ENCODE measurements at places on chromosomes 2 and 18.

DNA sequence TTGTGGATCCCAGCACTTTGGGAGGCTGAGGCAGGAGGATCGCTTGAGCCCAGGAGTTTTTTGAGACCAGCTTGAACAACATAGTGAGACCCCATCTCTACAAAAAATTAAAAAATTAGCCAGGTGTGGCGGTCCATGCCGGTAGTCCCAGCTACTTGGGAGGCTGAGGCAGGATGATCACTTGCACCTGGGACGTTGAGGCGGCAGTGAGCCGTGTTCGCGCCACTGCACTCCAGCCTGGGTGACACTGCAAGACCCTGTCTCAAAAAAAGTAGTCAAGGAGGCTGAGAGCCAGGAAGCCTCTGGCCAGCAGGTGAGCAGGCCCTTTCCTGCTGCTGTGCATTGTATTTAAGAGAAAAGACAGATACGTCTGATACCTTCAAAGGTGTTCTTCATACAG is 11.1 kb upstream of the PROC start:
- no peak for DNase-seq

- DNase-seq, result no peak
Observed at GRCh38 chr2:62800618-62801017, 95.1 kb downstream of the EHBP1 start.

- DNase-seq, result no peak
Observed at GRCh38 chr2:223580951-223581350, 21.2 kb downstream of the SCG2 start.

- DNase-seq, result no peak
Observed at GRCh38 chr2:155157711-155158110, 459.2 kb downstream of the KCNJ3 start.

DNA sequence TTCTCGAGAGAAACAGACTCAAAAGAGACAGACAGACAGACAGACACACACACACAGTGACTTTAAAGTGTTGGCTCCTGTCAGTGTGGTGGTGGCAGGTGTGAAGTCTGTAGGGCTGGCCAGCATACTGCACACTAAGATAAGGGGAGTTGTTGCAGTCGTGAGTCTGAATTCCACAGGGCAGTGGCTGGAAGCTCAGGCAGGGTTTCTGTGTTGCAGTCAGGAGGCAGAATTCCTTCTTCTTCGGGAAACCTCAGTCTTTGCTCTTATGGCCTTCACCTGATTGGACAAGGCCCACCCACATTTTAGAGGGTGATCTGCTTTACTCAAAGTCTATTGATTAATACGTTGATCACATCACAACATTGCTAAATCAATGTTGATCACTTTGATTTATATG is 478.4 kb upstream of the HS6ST1 start:
- DNase-seq, result no peak

- no peak for DNase-seq
Observed at GRCh38 chr2:228628682-228629081, 447.2 kb upstream of the SPHKAP start.

GRCh38 chr2:153020201-153020600 is 301.8 kb downstream of the ARL6IP6 start:
- no peak for DNase-seq

- no peak for DNase-seq
Observed at GRCh38 chr18:77004555-77005380, 127.8 kb downstream of the MBP start.

- peak; percentile 68 for DNase-seq
Observed at GRCh38 chr2:27723372-27724144, 48.0 kb upstream of the MRPL33 start.

DNA sequence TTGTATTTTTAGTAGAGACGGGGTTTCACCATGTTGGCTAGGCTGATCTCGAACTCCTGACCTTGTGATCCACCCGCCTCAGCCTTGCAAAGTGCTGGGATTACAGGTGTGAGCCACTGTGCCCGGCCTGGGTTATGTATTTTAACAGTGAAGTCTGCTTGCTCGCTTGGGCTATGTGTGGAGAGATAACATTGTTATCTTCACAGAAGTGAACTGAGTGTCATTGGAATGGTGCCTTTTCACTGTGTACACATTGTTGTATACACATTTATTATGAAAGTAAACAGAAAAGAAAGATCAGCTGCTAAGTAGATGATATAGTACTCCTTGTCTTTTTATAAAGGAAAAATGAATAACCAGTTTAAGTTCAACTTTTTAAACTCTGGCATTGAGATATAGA is 30.4 kb downstream of the RNF138 start:
- no peak for DNase-seq

DNA sequence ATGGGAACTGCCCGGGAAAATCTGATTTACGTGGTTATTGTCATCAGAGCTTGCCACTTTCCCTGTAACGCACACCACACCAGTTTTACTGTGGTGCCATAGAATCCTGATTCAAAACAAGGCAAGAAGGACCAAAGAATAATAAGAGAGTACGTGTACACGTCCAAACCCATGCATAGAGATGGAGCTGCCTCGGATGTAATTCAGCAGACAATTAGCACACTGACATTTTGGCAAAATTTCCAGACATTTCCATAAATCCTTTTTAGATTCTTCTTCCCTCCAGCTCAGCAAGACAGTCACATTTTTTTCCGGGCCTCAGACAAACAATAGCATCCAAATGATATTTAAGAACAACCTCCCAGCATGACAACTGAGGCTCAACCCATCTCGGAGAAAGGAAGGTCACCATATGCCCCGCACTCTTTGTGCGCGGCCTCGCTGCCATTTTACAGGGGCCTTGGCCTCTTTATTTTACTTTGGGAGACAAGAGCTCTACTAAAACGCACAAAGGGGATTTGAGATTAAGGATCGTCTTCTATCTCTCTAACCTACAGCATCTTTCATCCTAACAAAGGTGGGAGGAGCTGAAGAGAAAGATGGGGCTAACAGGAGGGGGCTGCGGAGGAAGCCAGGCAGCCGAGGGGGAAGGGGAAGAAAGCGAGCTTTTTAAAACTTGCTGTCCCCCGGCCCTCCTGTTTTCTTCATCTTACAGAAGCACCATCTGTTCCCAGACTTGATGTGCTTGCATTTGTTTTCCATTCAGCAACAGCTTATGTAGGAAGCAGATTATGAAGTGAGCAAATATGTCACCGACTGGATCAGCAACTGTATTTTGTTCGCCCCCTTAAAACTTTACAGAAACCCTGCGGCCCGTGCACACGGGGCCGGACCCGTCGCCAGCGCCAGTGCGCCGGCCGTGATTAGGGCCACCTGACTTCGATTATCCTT is 61.0 kb downstream of the CDCA7 start:
- no peak for DNase-seq

DNA sequence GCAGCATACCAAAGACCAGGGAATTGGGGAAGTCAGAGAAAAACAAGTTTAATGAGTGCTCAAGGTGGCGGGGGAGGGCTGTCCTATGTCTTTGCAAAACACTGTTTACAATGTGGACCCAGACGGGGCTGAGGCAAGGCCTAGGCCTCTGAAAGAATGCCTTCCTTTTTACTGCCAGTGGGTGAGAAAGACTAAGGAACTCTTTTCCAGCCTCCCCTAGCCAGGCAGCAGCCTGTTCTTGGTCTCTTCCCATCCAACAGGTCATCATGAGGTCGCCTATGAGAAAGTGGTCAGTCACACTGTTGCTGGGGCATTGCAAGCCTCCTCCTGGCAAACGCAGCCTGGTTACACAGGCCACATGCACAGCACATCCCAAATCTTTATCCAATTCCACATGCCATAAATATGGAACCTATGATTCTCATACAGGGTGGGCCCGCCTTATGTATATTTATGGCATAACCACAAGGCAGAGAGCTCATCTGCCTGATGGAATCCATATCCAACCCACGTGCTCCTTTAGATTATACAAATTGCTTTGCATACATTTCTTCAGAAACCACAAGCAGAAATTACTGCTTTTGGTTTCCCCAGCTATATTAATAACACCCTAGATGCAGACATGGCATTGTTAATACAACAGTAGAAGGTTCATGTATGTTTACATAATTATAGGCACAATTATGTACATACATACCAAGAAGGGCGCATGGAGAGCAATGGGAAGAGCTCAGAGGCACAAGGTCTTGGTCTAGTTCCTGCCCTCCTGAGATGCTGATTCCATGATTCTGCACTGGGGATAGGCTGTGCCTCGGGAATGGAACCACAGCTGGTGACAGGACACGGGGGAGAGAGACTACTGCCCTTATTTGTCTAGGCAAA is 48.6 kb downstream of the NRP2 start:
- no peak for DNase-seq

DNA sequence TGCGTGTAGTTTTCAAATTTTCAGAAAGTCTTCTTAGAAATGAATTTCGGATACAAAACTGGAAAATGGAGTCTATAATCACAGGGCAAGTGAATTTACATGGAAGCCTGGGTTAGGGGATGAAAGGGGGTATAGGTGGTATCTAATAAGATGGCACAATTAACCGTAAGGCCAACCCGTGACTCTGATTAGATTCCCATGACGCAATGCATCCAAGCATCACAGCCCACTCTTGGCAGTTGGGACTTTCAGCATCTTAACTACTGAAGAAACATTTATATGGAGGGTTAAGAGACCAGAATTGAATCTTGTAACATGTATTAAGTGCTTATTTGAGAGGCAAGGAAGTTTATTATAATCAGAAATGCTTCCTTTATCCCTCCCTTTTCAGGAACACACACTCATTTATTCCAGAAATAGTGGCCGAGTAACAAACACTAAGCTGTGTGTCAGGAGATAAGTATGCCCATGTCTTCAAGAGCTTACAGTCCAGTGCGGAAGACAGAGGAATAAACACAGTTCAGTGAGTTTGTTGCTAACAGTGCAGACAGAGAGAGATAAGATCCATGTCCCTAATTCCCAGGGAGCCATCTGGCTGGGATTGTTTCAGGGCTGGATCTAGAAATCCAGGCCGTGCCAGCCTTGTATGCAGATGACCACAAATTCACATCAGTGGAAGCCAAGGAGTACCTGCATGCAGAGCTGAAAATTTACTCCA is 151.2 kb downstream of the ANTXR1 start:
- no peak for DNase-seq

- DNase-seq, result no peak
Observed at GRCh38 chr2:215430528-215431187, 5.2 kb downstream of the FN1 start.

DNA sequence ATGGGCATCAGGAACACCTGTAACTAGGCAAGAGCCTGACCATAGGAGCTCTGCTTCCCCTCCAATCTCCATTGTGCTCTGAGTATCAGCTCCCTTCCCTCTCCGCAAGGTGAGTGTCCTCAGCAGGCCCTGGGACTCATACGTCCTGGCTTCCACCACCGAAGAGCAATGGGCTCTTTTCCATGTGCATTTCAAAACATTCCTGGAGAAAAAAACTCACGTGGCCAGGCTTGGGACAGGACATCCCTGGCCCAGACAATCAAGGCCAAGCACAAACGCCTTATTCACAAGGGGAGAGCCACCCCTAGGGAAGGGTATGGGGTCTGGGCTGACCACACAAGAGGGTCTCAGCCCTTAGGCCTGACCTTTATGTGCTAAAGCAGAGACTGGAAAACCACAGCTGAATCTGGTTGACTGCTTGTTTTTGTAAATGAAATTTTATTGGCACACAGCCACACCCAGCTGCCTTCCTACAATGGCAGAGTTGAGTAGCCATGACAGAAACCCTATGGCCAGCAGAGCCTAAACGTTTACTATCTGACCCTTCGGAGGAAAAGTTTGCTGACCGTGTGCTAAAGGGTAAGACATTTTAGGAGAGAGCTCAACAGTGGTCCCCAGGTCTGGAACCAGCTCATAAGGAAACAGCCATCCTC is 175.7 kb upstream of the ARL4C start:
- no peak for DNase-seq

GRCh38 chr2:65374575-65374974 is 57.8 kb downstream of the SPRED2 start:
- DNase-seq, result no peak

- DNase-seq, result no peak
Observed at GRCh38 chr18:7062811-7063210, 54.8 kb downstream of the LAMA1 start.

DNA sequence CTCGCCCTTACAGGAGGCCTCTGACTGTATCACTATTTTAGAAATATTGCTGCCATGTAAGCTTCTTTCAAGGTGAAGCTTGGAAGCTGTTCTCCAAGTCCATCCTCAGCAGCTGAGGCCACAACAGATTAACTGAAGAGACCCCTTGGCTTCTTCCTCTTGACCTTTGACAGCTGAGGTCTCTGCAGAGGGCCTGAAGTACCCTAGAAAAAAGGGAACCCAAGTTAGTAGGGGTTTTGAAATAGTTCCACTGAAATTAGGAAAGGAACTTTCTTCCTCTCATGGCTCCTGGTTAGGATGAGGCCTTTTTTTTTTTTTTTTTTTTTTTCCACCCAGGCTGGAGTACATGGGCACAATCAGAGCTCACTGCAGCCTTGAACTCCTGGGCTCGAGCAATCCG is 15.5 kb upstream of the IHH start:
- DNase-seq, result no peak

DNA sequence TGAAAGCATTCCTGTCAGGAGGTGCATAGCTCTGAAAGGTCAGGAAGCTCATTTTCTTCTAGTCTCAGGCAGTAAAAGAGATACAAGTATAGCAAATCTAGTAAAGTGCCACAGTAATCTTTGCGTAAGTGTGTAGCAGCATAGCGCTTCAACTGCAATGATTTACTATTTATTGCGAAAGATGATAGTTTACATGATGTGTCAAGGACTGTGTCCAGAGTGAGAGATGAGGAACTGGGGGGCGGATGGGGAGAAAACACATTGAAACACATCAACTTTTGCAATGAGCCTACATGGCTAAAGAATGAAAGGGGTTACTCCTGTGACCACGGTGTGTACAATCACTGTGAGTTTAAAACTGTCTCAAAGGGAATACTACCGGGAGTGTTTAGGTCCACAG is 644.4 kb downstream of the GALR1 start:
- no peak for DNase-seq

- DNase-seq, result no peak
Observed at GRCh38 chr2:226687641-226688253, 111.9 kb downstream of the IRS1 start.

DNA sequence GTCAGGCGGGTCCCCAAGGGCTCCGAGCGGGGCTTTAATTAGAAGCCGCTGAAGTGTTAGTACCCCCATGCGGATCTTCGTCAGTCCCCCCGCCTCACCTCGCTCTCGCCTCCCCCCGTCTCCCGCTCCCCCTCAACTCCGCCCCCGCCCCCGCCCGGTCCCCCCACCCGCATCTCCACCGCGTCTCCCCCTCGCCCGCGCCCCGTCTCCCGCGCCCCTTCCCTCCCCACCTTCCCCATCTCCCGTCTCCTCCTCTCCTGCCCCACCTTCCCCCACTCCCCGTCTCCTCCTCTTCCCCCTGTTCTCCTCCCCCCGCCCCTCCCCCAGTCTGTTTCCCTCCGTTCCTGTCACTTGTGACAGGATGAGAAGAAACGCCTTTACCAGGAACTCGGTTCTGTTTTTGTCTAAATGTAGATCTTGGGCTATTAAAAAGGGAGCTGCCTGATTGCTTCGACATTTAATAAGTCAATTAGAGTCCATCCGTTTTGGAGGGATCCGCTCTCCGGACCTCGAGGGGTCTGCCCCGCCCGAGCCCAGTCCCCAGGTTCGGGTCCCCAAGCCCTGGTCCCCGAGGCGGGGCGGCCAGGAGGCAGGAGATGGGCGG is 969 bp upstream of the ALKAL2 start:
- no peak for DNase-seq

GRCh38 chr18:35695803-35696202 is 114.3 kb downstream of the GALNT1 start:
- DNase-seq, result peak; percentile 65

Measured in breast epithelium (tissue), 4 donors.